NCI-H187 treated with DMSO at 0.1 percent for 48 hours (cell line): ENCODE measurements at places on chromosomes 5 and 9.

DNA sequence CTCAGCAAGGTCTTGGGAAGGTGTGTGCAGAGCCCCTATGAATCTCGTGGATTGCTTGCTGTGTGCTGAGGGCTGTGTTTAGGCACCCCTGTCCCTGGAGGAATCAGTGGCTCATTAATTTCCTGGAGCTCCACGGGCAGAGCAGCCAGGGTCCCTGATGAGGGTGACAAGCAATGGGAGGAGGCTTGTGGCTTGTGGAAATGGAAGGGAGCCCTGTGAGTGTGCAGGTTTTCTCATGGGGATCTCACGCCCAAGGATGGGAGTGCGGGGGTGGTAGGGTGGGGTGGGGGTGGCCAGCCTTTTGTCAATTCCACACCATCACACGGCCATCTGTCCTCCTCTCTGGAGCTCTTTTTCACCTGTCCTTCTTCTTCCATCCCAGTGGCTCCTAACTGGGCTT lies 25.3 kb downstream of the PHF2 start:
- DNase-seq: no peak

DNA sequence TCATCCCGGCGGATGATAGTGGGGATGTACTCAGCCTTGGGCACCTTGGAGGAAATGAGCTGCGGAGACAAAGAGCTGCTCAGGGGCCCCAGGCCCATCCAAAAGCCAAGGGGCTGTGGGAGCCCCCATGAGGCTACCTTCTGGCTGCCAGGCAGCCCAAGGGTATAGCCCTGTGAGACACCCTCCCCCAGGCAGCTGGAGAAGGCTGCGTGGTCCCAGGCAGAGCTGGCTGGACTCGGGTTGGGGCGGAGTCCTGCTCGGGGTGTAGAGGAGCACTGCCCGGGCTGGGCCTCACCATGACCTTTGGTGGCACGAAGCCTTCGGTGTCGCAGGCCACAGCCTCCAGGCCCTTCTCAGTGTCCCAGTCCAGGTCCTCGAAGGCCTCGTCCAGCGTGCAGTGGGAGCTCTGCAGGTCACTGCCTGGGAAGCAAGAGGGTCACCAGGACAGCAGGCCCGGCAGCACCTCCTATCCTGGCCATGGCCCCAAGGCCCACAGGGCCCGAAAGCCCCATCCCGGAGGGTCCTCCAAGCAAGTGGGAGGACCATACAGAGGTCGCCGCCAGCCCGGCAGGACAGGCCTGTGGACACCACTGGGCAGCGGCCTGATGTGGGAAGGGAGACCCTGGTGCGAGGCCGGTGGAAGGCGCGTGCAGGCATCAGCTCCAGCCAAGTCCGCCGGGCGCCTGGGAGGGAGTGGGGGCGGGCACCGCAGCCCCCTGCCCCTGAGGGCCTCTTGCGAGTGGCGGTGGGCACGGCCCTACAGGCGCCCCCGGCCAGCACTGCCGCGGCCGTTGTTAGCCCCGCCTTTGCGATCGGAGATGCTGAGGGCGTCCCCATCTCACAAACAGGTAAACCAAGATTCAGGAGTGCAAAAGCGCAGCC lies 6.1 kb downstream of the NSMF start:
- no peak for DNase-seq

- DNase-seq: no peak
Observed at GRCh38 chr5:17806818-17807468, 172.7 kb downstream of the TAF11L14 start.

GRCh38 chr9:92138157-92138959 lies 23.1 kb upstream of the SPTLC1 start:
- DNase-seq: no peak

GRCh38 chr5:66561256-66561990 lies 34.8 kb upstream of the MAST4 start:
- no peak for DNase-seq

- DNase-seq: no peak
Observed at GRCh38 chr9:115261656-115262081, 143.7 kb upstream of the TNC start.

DNA sequence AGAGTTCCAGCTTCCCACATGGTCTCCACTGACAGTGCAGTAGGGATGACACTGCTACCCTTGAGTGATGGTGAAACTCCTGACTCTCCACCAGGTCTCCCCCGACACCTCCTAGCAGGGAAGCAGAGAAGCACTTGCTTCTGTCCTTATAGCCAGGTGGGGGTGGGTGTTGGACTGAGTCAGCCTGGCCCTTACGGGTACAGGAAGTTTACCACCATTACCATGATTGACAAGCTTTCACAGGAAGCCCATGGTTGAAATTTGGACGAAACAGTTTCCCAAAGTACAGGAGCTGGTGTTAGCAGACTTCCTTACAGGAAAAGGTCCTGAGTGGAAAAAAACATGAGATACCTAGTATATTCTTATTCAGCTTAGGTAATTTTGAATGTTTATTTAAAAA lies 3.1 kb upstream of the FBXL7 start:
- DNase-seq: no peak

DNA sequence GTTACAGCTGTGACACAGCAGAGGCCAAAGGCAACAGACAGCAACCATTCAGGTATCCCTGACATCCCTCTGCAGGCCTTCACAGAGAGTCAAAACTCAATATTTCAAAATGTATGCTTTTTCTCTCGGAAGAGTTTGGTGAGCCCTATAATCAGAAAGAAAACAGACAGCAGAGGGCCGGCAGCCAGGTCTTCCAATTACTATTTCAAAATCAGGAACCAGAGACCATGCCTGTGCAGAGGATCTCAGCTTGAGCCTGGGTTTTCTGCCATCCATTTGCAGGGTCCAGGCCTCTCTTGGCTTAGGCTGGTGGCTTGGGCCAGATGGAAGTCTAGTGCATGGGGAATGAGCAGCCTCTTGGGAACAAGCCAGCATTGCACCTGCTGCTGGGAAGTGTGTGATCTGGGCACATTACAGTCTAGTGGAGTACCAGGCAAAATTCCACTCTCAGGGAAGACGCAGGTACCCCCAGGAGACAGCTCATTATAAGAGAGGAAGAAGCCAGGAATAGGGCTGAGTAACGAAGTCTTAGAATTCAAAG lies 231.3 kb downstream of the ENC1 start:
- peak; percentile 26 for DNase-seq

DNA sequence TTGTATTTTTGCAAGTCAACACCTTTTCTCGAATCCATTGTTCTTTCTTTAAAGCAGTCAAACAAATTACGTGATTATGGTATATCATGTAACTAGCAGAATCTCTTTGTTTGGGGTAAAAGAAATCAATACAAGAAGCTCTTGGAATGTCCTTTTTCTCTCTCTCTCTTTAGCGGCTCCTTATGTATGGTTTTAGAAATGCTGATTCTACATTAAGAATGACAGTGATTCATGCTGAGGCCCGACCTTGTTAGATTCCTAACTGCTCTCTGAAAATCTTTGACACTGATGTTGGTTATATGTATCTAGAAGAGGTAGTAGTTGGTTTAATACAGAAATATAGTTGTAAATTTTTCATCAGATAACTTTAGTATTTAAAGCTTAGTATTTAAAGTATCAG lies 76.4 kb downstream of the SNX24 start:
- no peak for DNase-seq
